ENCODE measurements at places on chromosomes 16 and 17. TPM values are rescaled to one million over a fixed set of nuclear protein-coding genes. Genes with fewer than 3 reads are reported as not detected.
A peak's percentile ranks its signal among the peaks of the same experiment; 100 is the strongest.

IKZF3 gene
- not detected for total RNA-seq

DNA sequence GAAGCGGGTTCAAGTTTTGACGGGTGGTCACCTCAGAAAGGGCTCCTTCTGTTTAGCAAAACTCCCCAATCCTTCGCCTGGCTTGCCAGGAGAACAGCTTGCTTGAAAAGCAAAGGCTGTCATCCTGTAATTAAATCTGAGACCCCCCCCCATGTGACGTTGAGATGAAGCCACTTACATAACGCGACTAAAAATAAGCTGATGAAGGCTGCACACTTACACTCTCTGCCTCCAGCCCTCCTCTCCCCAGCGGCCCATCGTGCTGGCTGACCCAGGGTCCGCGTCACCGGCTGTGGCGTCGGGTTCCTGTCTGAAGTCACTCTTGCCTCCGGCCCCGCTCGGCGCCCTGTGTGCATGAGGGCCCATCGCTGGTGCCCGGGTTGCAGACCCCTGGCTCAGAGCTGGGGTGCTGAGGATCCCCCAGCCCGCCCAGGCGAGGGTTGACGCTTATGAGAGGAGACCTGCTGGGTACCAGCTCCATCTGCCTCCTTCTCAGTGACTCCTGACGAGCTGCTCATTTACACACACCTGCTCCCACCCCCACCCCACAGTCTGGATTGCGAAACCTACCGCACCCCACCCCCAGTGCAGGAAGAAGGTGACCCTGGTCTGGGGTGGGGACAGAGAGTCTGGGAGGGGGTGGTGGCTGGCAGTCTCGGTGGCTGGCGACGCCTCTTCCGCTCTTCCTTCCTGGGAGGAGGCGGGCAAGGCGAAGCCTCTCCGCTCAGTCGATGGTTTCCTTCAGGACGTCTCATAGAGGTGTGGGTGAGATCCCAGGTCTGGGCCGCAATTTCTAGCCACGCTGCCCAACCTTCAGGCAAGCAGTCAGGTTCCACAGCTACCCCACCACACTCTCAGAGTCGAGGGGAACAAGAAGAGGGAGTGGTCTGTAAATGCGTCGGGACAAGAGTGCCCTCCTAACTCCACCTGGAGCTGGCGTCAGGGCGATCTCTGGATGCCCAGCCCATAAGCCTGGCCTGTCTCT is 3.1 kb upstream of the BAIAP2 start:
- DNase-seq = no peak
- H3K4me3 ChIP-seq = no peak overlapping the region
- H3K27me3 ChIP-seq = peaks cover 4% of the 10 kb centered on the region
- peaks cover 26% of the 10 kb centered on the region for H3K4me1 ChIP-seq

DNA sequence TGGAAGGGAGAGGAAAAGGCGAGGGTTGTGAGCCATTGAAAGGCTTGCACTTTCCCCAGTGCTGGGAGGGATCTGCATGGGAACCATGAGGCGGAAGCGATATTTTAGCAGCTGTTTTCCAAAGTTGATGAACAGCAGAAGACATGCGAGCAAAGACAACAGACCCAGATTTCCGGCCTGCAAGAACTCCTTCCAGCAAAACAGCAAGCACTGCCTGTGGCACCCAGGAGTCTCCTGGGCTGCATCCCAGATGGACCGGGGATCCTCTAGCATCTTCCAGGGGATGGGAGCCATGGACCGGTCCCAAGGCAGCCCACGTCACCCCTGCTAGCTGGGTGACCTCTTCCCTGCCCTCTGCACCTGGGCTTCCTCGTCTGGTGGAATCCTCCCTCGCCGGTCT is 162.8 kb downstream of the IRF8 start:
- H3K36me3 ChIP-seq = no peaks in the 10 kb centered on the region
- no peak overlapping the region for H3K27ac ChIP-seq
- H3K4me1 ChIP-seq = no peaks in the 10 kb centered on the region
- no peak for DNase-seq
- no peak overlapping the region for H3K4me3 ChIP-seq
- peaks cover 41% of the 10 kb centered on the region for H3K27me3 ChIP-seq

FCSK gene
- 16.8 TPM for total RNA-seq

GRCh38 chr16:57680842-57681375 is 12.8 kb downstream of the ADGRG3 start:
- no peak overlapping the region for H3K4me3 ChIP-seq
- H3K36me3 ChIP-seq = no peaks in the 10 kb centered on the region
- H3K4me1 ChIP-seq = peaks cover 3% of the 10 kb centered on the region
- no peak for DNase-seq

CDK5RAP3 gene
- 136 TPM for total RNA-seq

GRB2 gene
- 59.1 TPM for total RNA-seq

DNA sequence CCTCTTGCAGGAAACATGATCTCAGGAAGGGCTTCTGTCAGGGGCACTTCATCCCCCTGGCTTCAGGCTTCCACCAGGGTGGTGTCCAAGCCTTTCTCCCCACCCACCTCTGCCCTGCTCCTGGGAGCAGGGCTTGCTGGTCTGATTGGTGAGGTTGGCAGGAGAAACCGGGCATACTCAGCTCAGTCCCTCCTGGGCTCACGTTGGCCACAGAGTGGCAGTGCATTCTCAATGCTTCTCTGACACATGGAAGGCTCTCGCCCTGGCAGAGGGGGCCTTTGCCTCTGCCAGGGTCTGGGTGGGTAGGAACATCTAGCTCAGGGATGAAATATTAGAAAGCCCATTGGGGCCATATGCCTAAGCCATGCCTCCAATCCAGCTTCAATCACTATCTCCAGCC is 142.8 kb downstream of the AXIN2 start:
- DNase-seq = no peak
- no peak overlapping the region for H3K4me3 ChIP-seq
- no peak overlapping the region for H3K27ac ChIP-seq
- peaks cover 23% of the 10 kb centered on the region for H3K27me3 ChIP-seq
- H3K4me1 ChIP-seq = no peaks in the 10 kb centered on the region

DNA sequence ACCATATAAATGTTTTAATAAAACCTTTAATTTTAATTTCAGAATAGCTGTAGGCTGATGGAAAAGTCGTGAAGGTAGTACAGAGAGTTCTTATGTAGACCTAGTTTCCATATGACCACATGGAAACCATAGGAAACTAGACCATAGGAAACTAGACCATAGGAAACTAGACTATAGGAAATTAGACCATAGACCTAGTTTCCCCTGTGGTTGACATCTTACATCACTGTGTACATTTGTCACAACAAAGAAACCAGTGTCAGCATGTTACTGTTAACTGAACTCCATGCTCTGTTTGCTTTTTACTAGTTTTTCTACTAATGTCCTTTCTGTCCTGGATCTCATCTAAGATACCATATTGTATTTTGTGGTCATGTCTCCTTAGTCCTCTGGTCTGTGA is 14.6 kb downstream of the NUDT7 start:
- H3K36me3 ChIP-seq = no peaks in the 10 kb centered on the region
- H3K4me1 ChIP-seq = no peaks in the 10 kb centered on the region
- DNase-seq = no peak
- no peak overlapping the region for H3K4me3 ChIP-seq
- no peaks in the 10 kb centered on the region for H3K27me3 ChIP-seq

CTDNEP1 gene
- 145 TPM for total RNA-seq

CCL17 gene
- total RNA-seq = not detected

GRCh38 chr16:81319221-81319912 is 4.6 kb downstream of the GAN start:
- H3K4me1 ChIP-seq = peaks cover 42% of the 10 kb centered on the region
- H3K27ac ChIP-seq = peak overlapping the region; percentile 29
- no peak for DNase-seq
- H3K36me3 ChIP-seq = no peaks in the 10 kb centered on the region
- no peaks in the 10 kb centered on the region for H3K27me3 ChIP-seq
- no peak overlapping the region for H3K4me3 ChIP-seq

RAMP2 gene
- total RNA-seq = 2.4 TPM

ST6GALNAC1 gene
- not detected for total RNA-seq

DNA sequence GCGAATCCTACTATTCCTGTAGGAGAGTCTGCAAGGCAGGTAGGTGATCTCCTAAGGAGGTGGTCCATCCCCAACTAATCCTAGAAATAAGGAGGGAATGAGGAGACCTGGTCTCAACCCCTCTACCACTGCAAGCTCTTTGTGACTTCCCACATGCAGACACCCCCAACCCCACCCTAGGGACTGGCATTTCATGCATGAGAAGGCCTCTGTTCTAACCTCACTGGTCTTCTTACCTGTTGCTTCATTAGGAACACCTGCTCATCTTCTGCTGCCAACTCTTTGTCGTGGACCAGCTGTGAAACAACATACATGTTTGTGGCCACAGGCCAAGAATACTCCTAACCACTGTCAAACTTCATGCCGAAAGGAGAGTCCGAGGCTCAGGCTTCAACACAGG is 22.6 kb downstream of the DYNC1LI2 start:
- H3K27ac ChIP-seq = peak overlapping the region; percentile 38
- no peak for DNase-seq
- H3K4me3 ChIP-seq = no peak overlapping the region
- no peaks in the 10 kb centered on the region for H3K4me1 ChIP-seq

DNA sequence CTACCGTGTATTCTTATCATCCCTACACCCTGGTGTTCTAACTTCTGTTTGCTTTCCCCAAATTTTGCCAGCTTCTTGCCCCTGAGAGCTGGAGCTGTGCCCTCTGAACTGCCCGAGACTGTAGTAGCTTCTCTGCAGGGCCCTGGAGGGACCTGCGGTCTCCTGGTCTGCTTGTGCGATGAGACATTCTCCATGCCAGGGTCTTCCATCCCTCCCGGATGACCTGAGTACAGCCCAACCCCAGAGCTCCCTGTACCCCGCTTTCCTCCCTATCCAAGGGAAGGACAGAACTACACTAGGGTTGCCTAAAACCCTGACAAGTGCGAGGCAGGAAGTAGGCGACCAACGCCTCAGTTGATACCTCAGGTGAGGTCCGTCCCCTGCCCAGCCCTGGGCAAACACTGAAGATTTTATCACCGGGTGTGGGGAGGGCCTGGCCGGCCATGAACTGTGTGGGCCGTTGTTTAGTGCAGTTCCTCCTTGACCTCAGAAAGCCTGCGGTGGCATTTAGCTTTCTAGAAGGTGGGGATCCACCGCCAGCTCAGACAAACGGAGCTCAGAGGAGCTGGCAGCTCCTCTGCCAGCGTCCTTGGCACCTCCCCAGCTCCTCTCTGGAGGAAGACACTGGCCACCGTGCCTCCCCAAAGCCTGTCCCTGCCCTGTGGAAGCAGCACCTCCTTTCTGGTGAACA is 13.7 kb downstream of the CANT1 start:
- no peak for DNase-seq
- peaks cover 24% of the 10 kb centered on the region for H3K36me3 ChIP-seq
- no peak overlapping the region for H3K4me3 ChIP-seq
- H3K27ac ChIP-seq = peak overlapping the region; percentile 27
- peaks cover 10% of the 10 kb centered on the region for H3K4me1 ChIP-seq
- H3K27me3 ChIP-seq = no peaks in the 10 kb centered on the region

TP53TG3 gene
- not detected for total RNA-seq

DNA sequence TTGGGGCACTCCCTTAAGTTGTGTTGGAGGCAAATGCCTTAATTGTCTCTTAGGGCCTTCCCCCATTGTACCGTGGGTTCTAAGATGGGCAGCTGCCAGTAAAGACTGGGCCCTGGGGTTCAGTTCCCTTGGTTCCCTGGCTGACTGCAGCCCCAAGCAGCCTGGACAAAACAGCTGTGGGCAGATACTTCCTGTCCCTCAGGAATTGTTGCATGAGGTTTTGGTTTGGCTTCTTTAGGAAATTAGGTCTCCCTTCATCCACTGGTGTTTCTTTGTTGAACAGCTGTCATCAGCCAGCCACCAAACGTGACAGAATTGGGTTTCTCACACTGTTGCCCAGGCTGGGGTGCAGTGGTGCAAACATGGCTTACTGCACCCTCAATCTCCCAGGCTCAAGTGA is 42.0 kb upstream of the ETV4 start:
- no peak for DNase-seq
- peaks cover 26% of the 10 kb centered on the region for H3K4me1 ChIP-seq
- H3K4me3 ChIP-seq = no peak overlapping the region
- H3K27me3 ChIP-seq = peaks cover 5% of the 10 kb centered on the region
- H3K27ac ChIP-seq = no peak overlapping the region

ZPBP2 gene
- total RNA-seq = not detected
